ENCODE measurements at places on chromosomes 1 and 21. TPM values are rescaled to one million over a fixed set of nuclear protein-coding genes. Genes with fewer than 3 reads are reported as not detected.

GRCh38 chr1:63794939-63795378, 21.1 kb downstream of the ROR1 start:
- no peak for DNase-seq

GRCh38 chr1:35390600-35391494, 122.3 kb downstream of the ZMYM4 start:
- no peak for DNase-seq

DNA sequence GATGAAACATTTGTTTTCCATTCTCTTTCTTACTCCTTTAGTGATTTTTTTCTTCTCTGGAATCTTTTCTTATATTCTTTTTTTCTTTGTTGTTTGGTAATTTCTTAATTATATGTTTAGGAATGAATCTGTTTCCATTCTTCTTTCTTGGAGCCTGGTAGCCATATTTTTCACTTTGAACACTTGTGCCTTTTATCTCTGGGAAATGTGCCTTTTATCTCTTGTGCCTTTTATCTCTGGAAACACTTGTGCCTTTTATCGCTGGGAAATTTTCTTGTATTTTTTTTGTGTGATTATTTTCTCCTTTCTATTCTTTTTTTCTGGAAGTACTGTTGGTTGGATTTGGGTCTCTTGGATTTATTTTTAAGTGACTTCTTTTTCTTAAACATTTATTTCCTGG, 118.2 kb downstream of the LEPR start:
- DNase-seq: no peak

DNA sequence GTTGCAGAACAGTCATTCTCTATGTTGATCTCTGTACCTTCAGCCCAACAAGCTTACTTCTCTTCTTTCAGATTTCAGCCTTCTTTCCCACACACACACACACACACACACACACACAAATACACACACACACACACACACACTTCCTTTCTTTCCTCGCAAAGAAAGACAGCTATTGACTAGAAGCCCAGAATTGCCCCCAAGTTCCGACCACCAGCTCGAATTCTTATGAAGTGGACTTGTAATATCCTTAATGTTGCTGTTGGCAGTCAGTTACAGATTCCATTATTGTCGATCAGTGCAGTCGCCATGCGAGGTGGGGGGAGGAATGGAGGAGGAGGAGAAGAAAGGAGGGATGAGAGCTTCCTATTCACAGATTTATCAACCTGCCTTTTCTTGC, 125.5 kb downstream of the CLEC20A start:
- DNase-seq: peak; percentile 9

- DNase-seq: no peak
Measured at GRCh38 chr1:178174539-178174938, 80.6 kb downstream of the RASAL2 start.

The AZIN2 gene
- 1.6 TPM for polyA plus RNA-seq

The DCST2 gene
- polyA plus RNA-seq: 18.6 TPM

GRCh38 chr1:192632188-192632587, 3.8 kb upstream of the RGS13 start:
- no peak for DNase-seq

GRCh38 chr1:119861547-119861946, 34.8 kb downstream of the ADAM30 start:
- DNase-seq: no peak

- no peak for DNase-seq
Measured at GRCh38 chr21:45989355-45990048, 7.9 kb downstream of the COL6A1 start.

The ZFP69 gene
- polyA plus RNA-seq: 3.8 TPM

GRCh38 chr1:24311741-24312140, 7.4 kb upstream of the GRHL3 start:
- no peak for DNase-seq
